Ovary (tissue), 10 donors: ENCODE measurements at places on chromosomes 3 and 15. TPM values are rescaled to one million over a fixed set of nuclear protein-coding genes. Genes with fewer than 3 reads are reported as not detected.

Gene TMEM45A
- 6.7 TPM for total RNA-seq

Gene IREB2
- total RNA-seq = 53.0 TPM

Gene TCTA
- 29.6 TPM for total RNA-seq

Gene CORO2B
- 18.0 TPM for total RNA-seq

Gene PEX5L
- 5.7 TPM for total RNA-seq

Gene AMIGO3
- total RNA-seq = 2.0 TPM

Gene LRRC3B
- 0.92 TPM for total RNA-seq

Gene PARP3
- 8.2 TPM for total RNA-seq

Gene TMEM207
- total RNA-seq = not detected

Gene GOLGA8M
- 5.5 TPM for total RNA-seq

Gene UCN2
- total RNA-seq = not detected

Gene LRRN1
- total RNA-seq = 9.6 TPM

Gene NUSAP1
- 9.3 TPM for total RNA-seq

Gene SYNPR
- not detected for total RNA-seq

Gene MAPKBP1
- 38.9 TPM for total RNA-seq

Gene ALS2CL
- 7.7 TPM for total RNA-seq

Gene ZNF35
- total RNA-seq = 4.4 TPM

Gene MYD88
- total RNA-seq = 32.5 TPM

Gene PAQR5
- total RNA-seq = 0.78 TPM

Gene HES1
- total RNA-seq = 24.6 TPM

Gene SOX14
- total RNA-seq = not detected

Gene GHSR
- not detected for total RNA-seq

Gene TMEM40
- not detected for total RNA-seq

Gene VGLL3
- total RNA-seq = 15.4 TPM

Gene ANKDD1A
- total RNA-seq = 10.2 TPM

Gene LNP1
- 2.6 TPM for total RNA-seq

Gene BUB1B
- total RNA-seq = 1.8 TPM

Gene WDR93
- 0.23 TPM for total RNA-seq

Gene KCNMB3
- 1.6 TPM for total RNA-seq

Gene MORC1
- total RNA-seq = not detected

Gene STX19
- total RNA-seq = not detected

Gene SLC51B
- total RNA-seq = 0.27 TPM

Gene CASR
- total RNA-seq = 0.13 TPM

Gene CD200
- 9.6 TPM for total RNA-seq

Gene TEX55
- total RNA-seq = not detected

Gene DNAH1
- 5.0 TPM for total RNA-seq
